ENCODE measurements at places on chromosomes 12 and 14.
A peak's percentile ranks its signal among the peaks of the same experiment; 100 is the strongest.

- no peak for DNase-seq
Measured at GRCh38 chr12:60021235-60021634, 425.4 kb downstream of the SLC16A7 start.

GRCh38 chr12:123931686-123932321, 40.8 kb downstream of the CCDC92 start:
- DNase-seq: no peak

GRCh38 chr14:74211945-74212580, 27.2 kb upstream of the VSX2 start:
- DNase-seq: no peak

- DNase-seq: no peak
Measured at GRCh38 chr14:75109877-75110276, 17.0 kb downstream of the NEK9 start.

DNA sequence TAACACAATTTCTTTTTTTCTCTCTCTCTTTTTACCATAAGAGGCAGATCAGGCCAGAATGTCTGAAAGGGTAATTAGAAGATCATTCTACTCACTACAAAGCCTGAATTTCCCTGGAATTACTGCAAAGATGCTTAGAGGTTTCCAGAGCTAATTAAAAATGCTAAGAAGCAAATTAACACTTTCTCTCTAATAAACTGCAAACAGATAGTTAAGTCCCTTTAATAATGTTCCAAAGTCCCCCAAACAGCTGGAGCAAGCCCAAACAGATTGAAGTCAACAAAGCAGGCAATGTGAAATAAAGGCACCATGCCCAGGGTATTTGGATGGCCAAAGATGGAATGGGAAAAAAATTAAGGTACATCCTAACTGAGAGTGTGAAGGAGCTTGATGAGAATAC, 208.8 kb upstream of the LRFN5 start:
- no peak for DNase-seq

GRCh38 chr12:123363740-123364531, 711 bp downstream of the SBNO1 start:
- peak; percentile 65 for DNase-seq

DNA sequence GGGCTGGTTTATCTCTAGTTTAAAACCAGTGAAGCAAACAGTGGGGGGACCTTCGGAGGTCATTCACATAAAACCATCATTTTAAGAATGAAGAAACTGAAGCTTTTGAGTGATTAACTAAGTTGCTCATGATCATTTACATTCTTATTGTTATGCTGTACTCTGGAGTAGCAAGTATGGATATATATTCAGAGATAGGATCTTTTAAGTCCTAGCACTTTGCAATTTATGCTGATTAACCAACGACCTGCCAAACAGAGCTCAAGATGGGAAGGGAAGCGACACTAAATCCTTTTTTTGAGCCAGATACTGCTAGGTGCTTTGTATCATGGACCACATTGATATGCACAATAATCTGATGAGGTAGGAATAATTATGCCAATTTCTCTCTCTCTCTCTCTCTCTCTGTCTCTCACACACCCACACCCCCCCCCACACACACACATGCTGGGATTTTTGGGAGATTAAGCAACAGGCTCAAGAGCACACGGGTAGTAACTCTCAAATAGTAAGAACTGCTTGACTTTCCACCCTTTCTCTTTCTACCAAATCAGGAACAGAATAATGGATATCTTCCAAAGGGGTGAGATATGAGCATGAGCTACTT, 303.4 kb downstream of the APAF1 start:
- DNase-seq: no peak

- no peak for DNase-seq
Measured at GRCh38 chr14:67851785-67852410, 32.3 kb downstream of the RAD51B start.

- DNase-seq: no peak
Measured at GRCh38 chr12:94779485-94779884, 129.1 kb upstream of the TMCC3 start.

DNA sequence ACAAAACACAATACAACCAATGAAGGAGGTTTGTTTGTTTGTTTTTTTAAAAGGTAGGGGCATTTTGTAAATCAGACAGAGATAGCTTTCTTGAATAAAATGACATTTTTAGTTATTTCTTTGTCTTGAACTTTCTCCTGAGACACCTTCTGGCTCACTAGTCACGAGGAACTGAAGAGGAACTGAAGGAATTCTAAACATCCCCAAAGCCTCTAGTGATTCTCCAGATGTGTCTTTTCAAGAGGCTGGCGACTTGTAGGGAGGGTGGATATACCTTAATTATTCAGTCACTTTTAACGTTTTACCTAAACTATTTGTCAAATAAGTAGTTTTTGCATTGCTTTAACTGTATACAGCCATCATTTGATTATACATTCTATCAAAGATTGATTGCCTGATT, 211.2 kb upstream of the LRIG3 start:
- no peak for DNase-seq

DNA sequence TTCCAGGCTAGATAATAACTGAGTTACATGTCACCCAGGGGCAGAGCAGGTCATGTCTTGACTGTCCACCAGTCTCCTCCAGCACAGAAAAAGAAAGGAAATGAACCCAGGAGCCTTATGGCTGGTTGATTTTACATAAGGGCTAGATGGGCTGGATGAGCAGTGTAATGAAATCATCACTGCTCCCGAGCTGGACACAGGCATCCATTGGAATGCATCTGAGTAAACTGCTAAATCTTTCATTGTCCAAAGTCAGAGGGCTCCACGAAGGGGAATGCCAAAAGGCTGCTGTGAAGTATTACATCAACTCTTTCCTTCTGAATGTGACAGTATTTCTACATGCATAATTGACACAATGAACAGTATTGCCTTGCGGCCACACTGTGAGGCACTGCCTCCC, 30.1 kb upstream of the TSPAN11 start:
- no peak for DNase-seq

DNA sequence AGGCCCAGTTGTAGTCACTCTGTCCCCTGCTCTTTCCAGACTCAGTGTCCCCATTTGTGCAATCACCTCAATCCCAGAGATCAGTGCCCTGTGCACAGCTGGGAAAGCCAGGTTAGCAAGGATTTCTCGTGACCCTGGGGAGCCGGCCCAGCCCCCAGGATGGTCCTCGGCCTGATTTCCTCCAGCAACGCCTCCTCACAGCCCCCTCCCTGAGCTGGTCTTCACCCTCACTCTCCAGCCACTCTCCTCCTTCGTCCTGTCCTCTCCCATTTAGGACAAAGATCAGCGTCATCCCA, 194.8 kb upstream of the C14orf180 start:
- DNase-seq: no peak

- DNase-seq: no peak
Measured at GRCh38 chr14:105864116-105864515, 337.7 kb downstream of the TMEM121 start.

GRCh38 chr14:53958628-53959027, 2.0 kb upstream of the BMP4 start:
- DNase-seq: no peak

DNA sequence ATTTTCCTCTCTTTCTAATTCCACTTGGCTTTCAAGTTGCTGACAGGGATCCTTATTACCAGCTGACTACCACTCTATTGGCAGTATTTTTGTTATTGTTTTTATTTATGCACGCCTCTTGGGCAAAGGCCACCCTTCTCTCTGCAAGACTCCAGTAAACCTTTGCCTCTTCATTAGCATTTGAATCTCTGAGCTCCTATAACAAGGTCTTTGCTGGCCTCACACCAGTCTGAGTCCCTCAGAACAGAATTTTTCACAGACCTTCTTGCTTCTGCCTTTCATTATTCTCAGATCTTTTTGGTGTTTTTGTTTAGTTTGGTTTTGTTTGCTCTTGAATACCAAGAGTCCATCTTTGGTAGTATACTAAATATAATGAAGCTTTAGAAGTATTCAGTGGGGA, 145.9 kb downstream of the PDZRN4 start:
- DNase-seq: no peak

DNA sequence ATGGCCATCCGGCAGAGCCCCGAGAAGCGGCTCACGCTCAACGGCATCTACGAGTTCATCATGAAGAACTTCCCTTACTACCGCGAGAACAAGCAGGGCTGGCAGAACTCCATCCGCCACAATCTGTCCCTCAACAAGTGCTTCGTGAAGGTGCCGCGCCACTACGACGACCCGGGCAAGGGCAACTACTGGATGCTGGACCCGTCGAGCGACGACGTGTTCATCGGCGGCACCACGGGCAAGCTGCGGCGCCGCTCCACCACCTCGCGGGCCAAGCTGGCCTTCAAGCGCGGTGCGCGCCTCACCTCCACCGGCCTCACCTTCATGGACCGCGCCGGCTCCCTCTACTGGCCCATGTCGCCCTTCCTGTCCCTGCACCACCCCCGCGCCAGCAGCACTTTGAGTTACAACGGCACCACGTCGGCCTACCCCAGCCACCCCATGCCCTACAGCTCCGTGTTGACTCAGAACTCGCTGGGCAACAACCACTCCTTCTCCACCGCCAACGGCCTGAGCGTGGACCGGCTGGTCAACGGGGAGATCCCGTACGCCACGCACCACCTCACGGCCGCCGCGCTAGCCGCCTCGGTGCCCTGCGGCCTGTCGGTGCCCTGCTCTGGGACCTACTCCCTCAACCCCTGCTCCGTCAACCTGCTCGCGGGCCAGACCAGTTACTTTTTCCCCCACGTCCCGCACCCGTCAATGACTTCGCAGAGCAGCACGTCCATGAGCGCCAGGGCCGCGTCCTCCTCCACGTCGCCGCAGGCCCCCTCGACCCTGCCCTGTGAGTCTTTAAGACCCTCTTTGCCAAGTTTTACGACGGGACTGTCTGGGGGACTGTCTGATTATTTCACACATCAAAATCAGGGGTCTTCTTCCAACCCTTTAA, 1.5 kb downstream of the FOXG1 start:
- no peak for DNase-seq

DNA sequence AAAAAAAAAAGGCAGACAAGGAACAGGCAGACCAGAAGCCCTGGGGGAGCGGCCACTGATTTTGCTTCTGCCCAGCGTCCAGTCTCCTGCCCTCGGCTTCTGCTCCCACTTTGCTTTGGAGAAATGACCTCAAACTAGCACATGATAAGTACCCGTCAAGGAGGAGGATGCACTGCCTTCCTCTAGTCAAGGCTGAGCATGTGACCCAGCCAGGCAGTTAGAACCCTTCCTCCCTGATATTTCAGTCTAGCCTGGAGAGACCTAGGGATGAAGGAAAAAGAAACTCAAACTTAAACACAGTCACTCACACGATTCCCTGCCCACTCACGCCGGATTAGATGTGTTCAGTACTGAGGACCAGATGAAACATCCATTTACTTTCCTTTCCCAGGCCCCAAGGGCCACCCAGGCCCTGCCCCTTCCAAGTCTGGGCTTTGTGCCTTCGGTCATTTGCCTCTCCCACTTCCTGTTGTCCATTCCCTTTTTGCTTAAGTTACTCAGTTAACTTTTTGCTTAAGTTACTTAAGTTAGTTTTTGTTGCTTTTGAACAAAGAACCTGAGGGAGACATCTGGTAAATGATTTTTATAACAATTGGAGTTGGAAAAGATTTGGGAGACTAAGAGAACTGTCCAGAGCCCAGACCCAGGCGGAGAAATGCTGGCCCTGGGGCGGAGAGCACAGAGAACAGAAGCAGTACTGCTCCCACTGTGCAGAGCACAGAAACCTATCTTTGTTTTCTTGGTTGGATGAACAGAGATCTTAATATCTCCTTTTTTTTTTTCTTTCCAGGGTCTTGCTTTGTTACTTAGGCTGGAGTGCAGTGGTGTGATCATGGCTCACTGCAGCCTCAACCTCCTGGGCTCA, 23.0 kb upstream of the TTC7B start:
- no peak for DNase-seq

DNA sequence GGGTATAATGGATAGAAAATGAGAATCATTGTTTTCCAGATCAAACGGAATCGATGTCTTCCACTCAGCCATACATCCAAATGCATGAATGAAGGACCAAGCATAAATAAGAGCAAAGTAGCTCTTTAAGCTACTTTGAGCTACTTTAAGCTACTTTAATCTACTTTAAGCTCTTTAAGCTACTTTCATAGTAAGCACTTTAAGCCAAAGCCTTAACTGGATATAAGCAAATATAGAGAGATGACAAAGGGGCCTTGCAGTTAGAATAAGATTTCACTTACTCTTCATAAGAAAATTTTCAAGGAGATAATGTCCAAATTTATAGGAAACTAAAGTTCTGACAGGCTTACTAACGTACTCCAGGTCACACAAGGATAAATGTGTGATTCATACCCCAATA, 355.6 kb upstream of the KITLG start:
- DNase-seq: no peak

GRCh38 chr14:89315493-89316470, 101.3 kb downstream of the FOXN3 start:
- no peak for DNase-seq

- DNase-seq: no peak
Measured at GRCh38 chr14:91009501-91010152, 50.8 kb downstream of the RPS6KA5 start.

GRCh38 chr14:29111554-29111953, 345.0 kb downstream of the FOXG1 start:
- no peak for DNase-seq

DNA sequence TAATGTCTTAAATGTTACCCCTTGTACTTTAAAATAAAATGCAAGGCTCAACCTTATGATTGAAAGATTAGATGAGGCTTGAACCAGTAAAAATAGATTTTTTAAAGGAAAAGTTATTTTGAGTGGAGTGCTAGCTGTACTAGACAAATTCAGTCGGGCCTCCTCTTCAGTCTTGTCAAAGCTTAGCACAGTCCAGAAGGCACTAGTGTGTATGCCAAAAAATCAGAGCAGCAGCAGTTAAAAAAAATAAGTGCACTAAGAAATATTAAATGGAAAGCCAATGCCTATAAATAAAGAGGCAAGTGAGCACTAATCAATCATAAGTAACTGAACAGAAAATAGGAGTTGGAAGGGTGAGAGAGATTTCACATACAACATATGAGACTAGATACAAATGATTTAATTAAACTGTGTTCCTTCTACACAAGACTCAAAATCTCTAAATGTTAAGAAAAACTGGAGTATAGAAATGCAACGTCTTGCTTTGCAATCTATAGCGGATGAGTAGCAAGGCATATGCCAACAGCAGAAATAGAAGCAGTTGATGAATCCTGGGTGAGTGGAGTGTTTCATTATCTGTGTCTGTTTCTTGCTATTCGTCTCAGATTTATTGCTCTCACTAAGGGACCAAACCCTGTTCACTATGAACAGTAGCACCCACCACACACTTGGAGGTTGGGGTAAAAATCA, 172.1 kb downstream of the ETNK1 start:
- DNase-seq: no peak

GRCh38 chr14:23951590-23952201, 1.9 kb upstream of the DHRS4 start:
- DNase-seq: no peak

- no peak for DNase-seq
Measured at GRCh38 chr14:35959835-35960234, 133.7 kb downstream of the BRMS1L start.

- DNase-seq: no peak
Measured at GRCh38 chr12:92336641-92337040, 191.0 kb upstream of the BTG1 start.
